Karpas-422 (cell line): ENCODE measurements at places on chromosomes 7 and 10. TPM values are rescaled to one million over a fixed set of nuclear protein-coding genes. Genes with fewer than 3 reads are reported as not detected.

DNA sequence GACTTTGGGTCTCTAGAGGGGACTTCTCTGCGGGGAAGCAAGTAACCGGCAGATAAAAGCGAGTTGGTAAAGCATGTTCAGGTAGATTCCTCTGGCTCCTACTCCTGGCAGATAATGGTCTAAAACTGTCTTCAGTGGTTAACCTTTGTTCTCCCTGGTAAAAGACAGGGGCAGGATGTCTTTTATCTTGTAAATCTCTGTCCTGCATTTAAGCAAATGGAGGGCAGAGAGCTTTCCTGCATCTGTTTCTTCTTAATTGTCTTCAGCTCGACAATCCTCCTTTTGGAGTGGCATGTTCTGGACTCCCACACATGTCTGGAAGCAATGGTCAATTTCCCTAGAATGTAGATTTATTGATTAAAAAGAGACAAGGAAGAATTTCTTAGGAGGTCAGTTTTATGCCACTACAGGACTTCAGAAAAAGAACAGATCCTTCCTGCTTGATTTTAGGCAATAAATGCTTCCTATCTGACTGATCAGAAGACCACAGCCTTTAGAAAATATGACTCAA is 16.6 kb downstream of the C7orf33 start:
- no peak for DNase-seq

GRCh38 chr7:36604806-36605205 is 119.5 kb downstream of the AOAH start:
- DNase-seq: no peak

GRCh38 chr7:91286432-91286831 is 22.2 kb downstream of the FZD1 start:
- DNase-seq: peak; percentile 68

- no peak for DNase-seq
Observed at GRCh38 chr7:139634087-139634486, 110.6 kb downstream of the CLEC2L start.

DNA sequence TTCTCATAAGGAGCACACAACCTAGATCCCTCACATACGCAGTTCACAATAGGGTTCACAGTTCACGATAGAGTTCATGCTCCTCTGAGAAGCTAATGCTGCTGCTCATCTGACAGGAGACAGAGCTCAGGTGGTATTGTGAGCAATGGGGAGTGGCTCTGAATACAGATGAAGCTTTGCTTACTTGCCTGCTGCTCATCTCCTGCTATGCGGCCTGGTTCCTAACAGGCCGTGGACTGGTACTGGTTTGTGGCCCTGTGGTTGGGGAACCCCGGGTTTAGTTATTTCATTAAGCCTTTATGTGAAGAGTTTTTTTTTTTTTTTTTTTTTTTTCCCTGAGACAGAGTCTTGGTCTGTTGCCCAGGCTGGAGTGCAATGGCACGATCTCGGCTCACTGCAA is 19.4 kb downstream of the SLK start:
- DNase-seq: no peak

DNA sequence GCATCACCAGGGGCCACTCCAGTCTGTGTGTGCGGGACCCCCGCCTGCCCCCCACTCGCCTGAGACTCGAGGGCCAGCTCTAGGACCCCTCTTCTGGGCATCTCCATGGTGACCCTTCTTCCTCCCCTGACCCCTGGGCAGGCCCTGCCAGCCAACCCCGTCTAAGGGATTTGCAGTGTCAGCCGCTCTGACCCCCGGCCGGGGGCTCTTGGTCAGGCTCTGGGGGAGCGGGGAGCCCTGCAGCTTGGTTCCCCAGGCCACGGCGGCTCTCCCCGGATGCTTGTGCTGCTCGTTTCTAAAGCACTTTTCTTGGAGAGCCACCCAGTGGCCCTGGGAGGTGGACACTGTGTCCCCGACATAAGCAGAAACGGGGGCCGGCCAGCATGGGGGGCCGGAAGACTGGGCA is 5.3 kb downstream of the TTYH3 start:
- DNase-seq: no peak

- DNase-seq: no peak
Observed at GRCh38 chr10:125708971-125709503, 10.5 kb upstream of the EDRF1 start.

GRCh38 chr10:28087661-28088351 is 88.9 kb upstream of the ODAD2 start:
- no peak for DNase-seq

DNA sequence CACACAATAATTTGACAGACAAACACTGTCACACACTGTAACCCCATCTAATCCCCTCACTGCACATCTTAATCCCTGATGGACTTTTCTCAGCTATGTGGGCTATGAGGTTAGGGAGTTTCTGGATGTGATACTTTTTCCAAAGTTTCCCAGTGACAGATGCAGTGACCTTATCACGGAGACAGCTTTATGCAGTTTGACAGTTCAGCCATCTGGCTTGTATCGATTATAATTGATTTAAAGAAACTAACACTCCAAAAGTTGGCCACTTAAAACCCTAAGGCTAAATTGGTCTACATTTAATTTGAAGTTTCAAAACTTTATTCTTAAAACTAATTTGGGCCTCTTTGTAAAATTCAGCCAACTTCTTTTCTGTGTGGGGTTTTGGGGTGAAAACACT is 196.7 kb downstream of the SDK1 start:
- DNase-seq: no peak

- DNase-seq: peak; percentile 63
Observed at GRCh38 chr7:29274146-29275017, 79.8 kb downstream of the CHN2 start.

DNA sequence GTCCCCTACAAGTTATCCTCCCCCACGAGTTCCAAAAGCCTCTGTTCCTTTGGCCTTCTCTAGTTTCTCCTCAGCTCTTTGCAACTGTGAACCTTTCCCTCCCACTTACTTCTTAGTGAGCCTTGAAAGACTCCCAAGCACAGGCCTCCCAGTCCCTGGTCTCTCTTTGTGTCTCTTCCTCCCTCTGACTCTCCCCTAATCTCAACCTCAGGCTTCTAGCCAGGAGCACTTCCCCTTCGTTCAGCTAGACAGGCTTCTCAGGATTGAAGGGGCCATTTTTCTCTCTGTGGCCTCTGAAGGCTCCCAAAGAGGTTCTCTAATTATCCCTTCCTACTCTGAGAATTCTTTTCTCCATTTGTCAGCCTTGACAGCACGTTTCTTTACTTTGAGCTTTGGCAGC is 50.2 kb upstream of the PHYHIPL start:
- no peak for DNase-seq

GRCh38 chr7:158945519-158945918 is 89.2 kb downstream of the DYNC2I1 start:
- no peak for DNase-seq

GRCh38 chr10:131946321-131946751 is 35.4 kb downstream of the BNIP3 start:
- no peak for DNase-seq

CDNF gene
- total RNA-seq: 1.2 and 2.2 TPM in 2 replicates

HK1 gene
- total RNA-seq: 54.6 and 86.5 TPM in 2 replicates

CRTAC1 gene
- total RNA-seq: not detected in 2 replicates

CHN2 gene
- total RNA-seq: 3.3 and 9.1 TPM in 2 replicates

C10orf105 gene
- total RNA-seq: not detected in 2 replicates

SPDYE2B gene
- not detected in 2 replicates for total RNA-seq
